Left colon (tissue), 2 donors: ENCODE measurements at places on chromosomes 3 and 15. TPM values are rescaled to one million over a fixed set of nuclear protein-coding genes. Genes with fewer than 3 reads are reported as not detected.

GRK7 gene
- total RNA-seq: not detected

DNA sequence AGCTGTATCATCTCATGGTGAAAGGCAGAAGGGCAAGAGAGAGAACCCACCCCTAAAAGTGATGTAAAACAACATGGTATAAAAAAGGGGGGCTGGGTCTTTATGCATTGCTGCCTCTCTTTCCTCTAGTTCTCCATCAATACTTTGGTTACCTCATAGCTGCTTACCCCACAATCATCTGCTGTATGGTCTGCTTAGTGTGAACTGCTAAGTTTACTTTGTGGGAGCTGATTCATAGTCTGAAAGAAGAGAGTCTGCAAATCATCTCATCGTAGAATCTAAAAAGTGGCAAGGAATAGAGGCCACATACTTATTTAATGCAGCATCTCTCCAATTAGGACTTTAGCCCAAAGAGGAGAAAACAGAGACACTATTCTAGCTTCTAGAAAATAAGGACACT lies 546.8 kb downstream of the GBE1 start:
- no peak for DNase-seq

EIF1B gene
- total RNA-seq: 49.2 TPM

- no peak for DNase-seq
These were observed 73.9 kb upstream of the TMEM108 start for GRCh38 chr3:132964266-132964665.

FBXW12 gene
- total RNA-seq: not detected

- no peak for DNase-seq
These were observed 89.7 kb upstream of the CMC1 start for GRCh38 chr3:28151608-28152228.

TMC3 gene
- total RNA-seq: not detected

DNA sequence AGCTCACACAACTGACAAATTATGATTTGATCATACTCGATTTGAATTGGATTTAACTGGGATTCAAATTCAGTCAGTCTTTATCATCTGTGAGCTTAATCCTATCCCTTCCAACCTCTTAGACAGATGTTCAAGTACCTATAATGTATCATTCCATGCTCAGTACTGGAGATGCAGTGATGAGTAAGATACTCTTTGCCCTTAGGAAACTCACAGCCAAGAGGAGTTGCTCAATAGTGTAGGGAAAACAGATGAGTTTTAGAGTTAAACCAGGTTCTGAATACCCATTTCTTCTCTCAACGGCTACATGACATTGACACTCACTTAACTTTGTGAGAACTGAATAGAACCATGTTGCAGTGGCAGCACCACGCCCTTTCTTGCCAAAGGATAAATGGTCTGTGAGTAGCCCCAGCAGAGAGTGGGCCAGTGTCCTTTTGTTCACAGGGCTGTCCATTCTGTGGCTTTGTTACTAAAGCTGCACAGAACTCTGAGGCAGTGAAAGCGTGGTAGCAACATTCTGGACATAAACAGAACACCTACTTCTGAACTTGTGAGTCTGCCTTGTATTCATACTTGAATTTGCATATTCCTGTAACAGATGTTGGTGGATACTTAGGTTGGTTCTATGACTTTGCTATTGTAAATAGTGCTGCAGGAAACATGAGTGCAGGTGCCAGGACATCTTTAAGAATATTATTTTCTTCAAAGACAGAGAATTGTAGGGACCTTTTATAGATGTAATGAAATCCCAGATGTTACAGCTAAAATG lies 91.6 kb downstream of the RASA2 start:
- no peak for DNase-seq

GOLGA8H gene
- total RNA-seq: 0.47 TPM

DNA sequence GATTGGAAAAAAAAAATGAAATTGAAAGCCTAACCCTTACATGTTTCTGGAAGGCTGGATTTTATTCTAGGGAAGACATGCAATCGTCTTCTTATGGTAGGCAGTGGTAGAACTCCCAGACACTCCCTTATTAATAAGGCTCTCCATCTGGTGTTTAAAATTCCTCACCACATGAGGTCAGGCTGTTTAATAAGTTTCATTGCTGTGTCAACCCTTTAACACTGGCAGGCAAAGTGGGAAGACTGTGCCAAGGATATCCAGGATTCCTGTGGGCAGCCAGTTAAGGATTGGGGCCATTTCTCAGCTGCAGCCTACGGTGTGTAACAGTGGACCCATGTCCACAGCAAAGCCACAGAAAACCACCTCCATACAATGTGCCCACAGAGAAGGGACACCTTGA lies 225.5 kb upstream of the CHRM5 start:
- no peak for DNase-seq

DNA sequence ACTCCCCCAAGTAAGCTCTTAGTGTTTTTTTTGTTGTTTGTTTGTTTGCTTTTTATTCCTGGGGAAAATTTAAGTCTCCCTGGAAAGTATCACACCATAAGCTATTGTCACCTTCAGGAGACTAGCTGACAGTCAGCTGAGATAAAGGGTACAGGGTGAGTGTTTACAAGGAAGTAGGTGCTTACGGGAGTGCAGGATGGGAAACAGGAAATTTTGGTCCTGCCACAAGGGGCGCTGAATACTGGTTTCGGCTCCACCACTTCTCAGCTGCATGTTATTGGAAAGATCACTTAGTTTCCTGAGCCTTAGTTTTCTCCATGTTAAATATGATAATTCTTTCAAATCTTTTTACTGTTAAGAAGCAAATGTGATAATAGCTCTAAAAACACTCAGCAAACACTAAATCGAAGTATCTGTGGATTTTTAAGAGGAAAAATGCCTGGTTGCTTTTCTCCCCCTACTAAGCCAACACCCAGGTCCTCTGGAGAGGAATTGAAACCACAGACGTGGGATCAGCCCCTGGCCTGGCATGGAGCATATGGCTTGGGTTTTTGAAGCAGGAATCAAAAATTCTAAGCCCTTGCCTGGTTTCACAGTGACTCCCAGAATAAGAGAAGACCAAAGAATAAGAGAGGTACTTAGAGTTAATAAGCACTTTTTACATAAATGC lies 90.7 kb downstream of the SCN11A start:
- DNase-seq: peak; percentile 64

CFAP100 gene
- total RNA-seq: not detected

DNA sequence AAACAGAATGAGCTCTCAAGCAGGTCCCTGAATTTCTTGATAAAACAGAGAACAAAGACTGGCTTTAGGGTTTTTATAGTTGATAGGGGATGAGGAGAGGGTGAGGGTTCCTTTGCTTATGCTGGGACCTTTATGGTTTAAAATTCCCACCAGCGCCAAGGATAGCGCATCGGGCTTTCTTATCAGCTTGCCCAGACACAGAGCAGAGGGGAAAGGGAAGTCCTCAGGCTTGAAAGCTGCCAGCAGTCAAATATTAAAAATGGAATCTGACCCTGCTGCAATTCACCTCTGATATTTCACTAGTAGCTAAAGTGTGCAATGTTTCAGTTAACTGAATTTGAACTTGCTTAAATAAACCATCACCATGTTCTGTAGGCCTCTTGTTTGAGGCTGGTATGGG lies 55.0 kb upstream of the EPHA3 start:
- no peak for DNase-seq

- no peak for DNase-seq
These were observed 86.0 kb downstream of the CCR1 start for GRCh38 chr3:46122091-46122490.

C15orf61 gene
- total RNA-seq: 5.5 TPM

SLC9C1 gene
- total RNA-seq: 0.43 TPM

NEO1 gene
- 129 TPM for total RNA-seq

GRCh38 chr3:38755130-38755529 lies 60.9 kb downstream of the SCN10A start:
- DNase-seq: no peak

NTRK3 gene
- 1.3 TPM for total RNA-seq

DNA sequence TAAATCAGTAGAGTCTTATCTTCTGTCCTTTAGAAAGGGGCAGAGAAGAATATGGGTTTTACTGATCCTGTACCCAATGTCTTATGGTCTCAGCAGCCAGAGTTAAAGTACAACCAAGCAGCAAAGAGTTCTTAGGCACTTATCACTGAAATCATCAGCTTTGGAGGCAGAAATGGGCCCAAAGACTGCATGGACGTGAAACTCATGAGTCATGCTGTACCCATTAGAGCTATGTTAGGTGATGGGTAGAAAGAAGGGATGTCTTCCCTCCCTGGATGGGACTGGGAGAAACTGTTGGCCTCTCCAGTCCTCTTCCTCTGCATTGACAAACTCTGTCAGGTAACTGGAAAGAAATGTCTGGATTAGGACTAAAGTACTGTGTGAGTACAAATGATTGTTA lies 63.4 kb downstream of the EOMES start:
- no peak for DNase-seq

DNA sequence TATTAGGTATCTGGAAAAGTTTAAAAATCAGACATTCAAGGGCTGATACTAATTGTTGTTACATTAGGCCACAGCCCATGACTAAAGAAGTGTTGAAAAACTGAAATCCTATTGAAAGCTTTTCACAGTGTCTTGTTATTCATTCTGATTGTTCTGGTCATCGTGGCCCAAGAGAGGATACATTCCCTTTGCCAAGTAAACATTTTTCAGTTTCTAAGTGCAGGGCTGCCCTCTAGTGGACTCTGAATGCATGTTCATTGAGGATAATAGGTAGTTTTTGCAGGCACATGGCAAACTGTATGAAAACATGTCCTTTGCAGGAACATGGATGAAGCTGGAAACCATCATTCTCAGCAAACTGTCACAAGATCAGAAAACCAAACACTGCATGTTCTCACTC lies 181.1 kb downstream of the MYRIP start:
- DNase-seq: peak; percentile 44

DUOXA1 gene
- total RNA-seq: 1.6 TPM

CRYGS gene
- 1.5 TPM for total RNA-seq

DNA sequence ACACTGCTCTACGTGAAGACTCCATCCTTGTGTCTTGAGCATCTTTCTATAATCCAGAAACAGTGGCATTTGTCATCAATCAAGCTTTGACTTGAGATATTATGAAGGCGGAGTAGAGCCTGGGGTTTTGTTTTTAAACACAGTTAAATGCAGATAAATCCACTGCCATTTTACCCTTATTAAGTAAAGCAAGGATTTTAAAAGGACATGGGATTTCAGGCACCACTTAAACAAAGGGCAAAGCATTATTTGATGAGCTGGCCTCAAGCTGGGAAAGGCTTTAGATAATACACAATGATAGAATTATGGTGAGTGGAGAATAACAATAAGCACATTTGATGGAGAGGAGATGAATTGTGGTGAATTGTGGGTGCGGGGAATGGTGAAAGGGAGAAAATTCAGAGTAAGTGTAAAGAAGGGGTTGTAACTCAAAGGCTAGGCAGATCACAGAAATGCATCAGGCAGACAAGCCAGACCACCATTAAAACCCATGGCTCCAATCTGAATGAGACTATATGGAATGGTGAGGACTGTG lies 54.9 kb upstream of the GLCE start:
- no peak for DNase-seq

ACKR2 gene
- 4.9 TPM for total RNA-seq

DNA sequence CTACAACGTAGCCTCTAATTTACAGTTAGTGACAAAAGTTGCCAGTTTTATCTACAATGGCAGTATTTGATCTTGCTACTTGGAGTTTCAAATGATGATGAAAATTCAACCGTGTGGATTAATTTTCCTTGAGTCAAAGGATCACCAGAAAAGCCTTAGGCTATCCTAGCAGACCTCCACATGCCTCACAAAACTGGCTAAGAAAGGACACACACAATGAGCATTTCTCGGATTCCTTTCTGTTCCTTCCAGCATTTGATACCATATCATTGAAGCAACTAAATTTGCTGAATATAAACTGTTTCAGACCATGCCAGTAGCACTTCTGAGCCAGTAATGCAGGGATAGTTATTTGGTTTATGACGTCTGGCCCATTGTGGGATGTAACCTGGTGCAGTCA lies 587.4 kb upstream of the MDFIC2 start:
- DNase-seq: no peak

NR1D2 gene
- 29.4 TPM for total RNA-seq

CPNE9 gene
- not detected for total RNA-seq

DNA sequence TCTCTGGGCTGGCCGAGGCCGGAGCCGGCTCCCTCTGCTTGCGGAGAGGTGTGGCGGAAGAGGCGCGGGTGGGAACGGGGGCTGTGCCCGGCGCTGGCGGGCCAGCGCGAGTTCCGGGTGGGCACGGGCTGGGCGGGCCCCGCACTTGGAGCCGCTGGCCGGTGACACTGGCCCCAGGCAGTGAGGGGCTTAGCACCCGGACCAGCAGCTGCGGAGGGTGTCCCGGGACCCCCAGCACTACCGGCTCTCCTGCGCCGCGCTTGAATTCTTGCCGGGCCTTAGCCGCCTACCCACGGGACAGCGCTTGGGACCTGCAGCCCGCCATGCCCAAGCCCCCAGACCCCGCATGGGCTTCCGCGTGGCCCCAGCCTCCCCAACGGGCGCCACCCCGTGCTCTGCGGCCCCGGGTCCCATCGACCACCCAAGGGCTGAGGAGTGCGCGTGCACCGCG lies 736.3 kb upstream of the ARRDC4 start:
- DNase-seq: no peak

DNA sequence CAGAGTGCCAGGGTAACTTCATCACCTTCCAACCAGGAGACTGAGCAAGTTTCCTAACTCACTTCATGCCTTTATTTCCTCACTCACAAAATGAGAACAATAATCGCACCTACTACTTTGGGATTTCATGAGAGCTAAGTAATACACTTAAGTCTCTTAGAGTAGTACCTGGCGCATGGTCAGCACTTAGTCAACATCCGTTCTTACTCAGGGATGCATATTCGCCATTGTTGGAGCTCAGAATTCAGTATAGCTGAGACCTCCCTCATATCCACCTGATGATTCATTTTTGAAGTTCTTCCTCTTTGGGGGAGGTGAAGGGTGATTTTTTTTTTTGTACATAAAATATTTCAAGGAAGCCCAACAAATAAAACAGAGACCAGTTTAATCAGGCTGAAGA lies 188.2 kb downstream of the AGBL1 start:
- no peak for DNase-seq

GRIP2 gene
- total RNA-seq: 0.49 TPM

GRCh38 chr3:17059989-17060550 lies 175.3 kb downstream of the PLCL2 start:
- no peak for DNase-seq

GRCh38 chr3:112407888-112408702 lies 75.1 kb downstream of the CD200 start:
- DNase-seq: no peak
